ENCODE measurements at places on chromosomes 5 and 9.

- no peak for DNase-seq
These were observed 57.7 kb upstream of the RNU6ATAC start for GRCh38 chr9:134222018-134222573.

GRCh38 chr9:132414731-132415130 is 4.7 kb downstream of the CFAP77 start:
- DNase-seq, result no peak

- DNase-seq, result no peak
These were observed 145.8 kb downstream of the TMC1 start for GRCh38 chr9:72667181-72667580.

DNA sequence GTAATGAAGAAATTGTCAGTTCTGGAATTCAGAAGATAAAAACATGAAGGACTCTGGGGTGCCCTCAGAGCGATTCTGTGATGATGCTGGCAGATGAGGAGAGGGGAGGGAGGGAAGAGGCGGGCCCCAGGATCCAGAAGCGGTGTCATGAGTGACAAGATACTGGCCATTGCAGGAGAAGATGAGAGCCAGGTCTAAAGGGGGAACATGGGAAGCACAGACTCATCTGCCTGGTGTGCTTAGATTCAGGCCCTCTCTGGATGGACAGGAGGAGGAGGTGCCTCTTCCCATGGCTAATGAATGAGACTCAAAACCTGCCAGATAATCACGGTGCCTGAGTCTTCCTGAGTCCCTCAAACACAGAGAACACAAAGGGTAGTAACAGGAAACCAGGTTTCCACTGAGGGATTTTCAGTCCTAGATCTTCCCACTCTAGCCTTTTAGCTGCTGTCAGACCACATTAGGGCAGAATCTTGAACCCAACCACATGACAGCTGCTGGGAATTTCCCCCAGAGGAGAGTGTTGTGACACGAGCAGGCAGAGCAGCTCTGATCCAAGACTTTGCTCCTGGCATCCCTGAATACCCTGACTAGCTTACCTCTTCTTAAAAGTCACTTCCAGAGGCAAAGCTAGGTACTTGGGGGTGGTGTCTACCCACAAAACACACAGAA is 28.2 kb upstream of the HSPA9 start:
- no peak for DNase-seq

DNA sequence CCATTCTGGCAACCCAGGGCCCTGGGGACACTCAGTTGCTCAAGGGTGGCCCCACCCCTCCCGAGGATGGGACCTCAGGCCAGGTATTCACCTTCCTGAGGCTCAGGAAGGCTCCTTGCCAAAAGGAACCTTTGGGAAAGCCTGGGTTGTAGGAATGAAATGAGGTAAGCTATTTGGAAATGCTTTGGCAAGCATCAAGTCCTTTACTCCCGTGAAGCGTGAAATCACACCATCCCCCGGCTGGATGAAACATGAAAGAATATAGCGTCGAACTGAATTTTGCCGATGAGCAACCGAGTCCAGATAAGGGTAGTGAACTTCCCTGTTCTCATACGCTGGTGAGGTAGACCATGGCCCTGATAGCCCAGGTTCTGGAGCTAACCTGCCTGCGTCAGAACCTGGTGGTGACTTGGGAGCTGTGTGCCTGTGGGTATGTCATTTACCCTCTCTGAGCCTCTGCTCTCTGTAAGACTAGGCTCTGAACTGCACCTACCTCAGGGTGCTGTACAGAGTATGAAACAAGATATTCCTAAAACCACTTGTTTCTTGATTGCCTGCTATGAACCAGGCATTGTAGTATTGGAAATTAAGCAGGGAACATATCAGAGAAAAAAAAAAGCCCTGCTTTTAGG is 105.3 kb upstream of the BOD1 start:
- no peak for DNase-seq

DNA sequence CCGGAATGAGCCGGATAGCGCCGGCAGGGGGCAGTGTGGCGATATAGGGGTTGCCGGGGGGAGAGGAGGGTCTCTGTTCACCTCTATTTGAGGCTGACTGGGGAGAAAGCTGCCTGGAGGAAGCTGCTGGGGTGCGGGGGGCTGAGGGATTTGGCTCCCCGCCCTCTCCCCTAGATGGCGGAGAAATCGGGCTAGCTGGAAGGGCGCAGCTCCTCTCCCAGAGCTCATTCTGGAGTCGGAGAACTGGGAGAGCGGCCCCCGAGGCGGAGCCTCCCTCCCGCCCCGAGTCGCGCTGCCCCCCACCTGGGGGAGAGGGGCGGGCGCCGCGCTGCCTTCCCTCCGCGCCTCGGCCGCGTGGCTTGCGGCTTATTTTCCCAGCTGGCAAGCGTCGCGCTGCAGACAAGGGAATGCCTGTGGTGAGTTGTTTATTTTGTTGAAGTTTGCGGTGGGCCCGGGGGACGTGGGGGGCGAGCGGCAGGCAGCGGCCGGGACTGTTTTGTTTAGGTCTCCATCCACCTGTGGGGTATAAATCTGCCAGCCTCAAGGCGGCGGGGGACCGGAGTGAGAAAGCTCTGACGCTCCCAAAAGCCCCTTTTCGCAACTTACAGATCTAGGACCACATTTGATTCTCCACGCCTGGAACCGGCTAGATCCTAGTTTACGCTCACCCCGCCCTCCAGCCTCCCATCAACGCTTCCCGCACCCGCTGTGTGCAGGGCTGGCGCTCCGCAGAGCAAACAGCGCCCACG is 4.1 kb upstream of the RGMB start:
- no peak for DNase-seq
